Cerebellar cortex (tissue), 1 donor: ENCODE measurements at places on chromosomes 1 and 21.

- no peak for DNase-seq
Measured at GRCh38 chr1:223621312-223621734, 44.2 kb downstream of the CAPN8 start.

DNA sequence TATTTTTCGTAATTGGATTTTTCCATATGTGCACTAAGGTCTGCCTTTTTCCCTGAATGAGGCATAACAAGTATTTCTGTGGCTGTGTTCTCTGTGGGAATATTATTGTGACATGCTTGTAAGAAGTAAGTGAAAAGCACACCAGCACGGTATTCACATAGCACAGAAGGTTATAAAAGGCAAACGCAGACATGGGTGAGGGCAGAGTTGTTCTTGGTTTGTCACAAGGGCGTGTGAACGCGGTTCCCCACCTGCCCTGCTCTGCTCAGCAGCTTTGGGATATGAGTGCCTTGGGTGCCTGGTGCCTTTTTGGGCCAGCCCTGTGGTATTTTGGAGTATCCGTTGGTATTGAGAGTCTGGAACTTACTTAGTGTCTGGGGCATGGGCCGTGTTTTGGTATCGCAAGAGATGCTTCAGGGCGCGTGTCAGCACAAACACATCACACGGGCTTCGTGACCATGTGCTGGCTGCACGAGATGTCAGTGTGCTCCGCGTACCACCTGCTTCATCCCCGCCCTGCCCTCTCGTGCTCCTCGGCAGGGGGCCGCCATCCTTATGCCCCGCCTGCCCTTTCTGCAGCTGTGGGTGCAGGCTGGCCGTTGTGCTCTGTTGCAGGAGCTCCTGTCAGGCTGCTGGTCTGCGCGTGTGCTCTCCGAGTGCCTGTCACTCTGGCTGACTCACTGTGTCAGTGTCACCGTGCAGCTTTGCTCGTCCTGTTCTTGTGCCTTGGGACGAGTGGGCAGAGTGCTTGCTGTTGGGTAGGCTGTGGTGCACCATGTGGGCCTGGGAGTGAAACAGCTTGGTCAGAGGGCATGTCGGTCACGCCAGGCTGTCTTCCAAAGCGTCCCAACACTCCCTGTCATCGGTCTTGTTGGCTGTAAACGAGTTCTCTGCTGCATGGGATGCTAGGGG, 15.0 kb downstream of the SKI start:
- no peak for DNase-seq

DNA sequence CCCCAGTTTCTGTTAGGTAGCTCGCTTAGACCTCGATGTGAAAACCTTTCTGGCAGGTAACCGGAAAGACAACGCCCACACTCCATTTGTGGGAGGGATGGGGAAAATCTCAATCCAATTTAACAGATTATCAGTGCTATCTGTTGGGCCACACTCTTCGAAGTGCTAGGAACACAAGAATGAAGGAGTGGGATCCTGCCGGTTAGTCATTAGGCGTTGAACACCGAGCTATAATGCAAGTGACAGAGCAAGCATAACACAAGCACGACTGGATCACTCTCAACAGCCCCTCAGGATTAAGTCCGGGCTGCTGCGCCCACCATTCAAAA, 531 bp downstream of the SNIP1 start:
- DNase-seq = no peak

DNA sequence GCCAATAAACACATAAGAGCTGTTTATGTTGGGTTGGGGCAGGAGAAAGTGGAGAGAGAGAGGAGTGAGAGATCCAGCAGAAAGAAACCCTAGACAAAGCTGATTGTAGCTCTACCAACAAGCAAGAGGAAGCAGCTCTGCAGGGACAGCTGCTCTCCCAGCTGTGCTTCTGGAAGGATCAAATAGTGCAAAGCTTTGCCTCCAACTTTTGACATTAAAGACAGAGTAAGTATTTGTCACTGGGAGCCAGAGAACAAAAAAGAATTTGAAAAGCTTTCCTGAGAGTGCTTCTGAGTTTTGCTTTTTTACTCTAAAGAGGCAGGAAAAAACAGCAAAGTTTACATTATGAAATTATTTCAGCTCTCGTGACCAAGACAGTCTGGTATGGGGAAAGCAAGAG, 28.5 kb upstream of the C1orf198 start:
- DNase-seq = no peak

- DNase-seq = no peak
Measured at GRCh38 chr21:25341981-25342380, 265.3 kb downstream of the MRPL39 start.

GRCh38 chr1:59638231-59638711, 176.5 kb upstream of the HOOK1 start:
- DNase-seq = no peak

GRCh38 chr1:160885042-160885441, at the start of gene ITLN1:
Gene ITLN1, minus strand, starts transcription at chr1:160885180. Its CDS starts 303 bp downstream, at chr1:160884877.
- DNase-seq = no peak

DNA sequence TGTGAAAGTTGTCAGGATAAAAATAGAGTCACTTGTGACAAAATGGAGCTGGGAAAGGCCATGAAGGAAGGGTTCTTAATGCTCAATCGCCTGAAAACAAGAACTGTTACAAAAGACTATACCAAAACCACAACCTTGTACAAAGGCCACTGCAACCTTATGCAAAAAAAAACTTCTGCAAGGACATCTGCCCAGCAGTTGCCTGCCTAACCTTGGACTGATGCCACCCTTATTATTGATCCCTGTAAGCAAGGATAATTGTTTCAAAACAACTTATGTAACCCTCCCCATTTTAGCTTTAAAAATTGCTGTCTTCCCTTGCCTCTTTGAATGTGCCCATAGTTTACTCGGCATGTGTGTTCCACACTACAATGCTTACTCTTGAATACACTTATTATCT, 5.7 kb downstream of the ALG14 start:
- no peak for DNase-seq

- DNase-seq = no peak
Measured at GRCh38 chr1:175470078-175470477, 273.3 kb downstream of the TNR start.

DNA sequence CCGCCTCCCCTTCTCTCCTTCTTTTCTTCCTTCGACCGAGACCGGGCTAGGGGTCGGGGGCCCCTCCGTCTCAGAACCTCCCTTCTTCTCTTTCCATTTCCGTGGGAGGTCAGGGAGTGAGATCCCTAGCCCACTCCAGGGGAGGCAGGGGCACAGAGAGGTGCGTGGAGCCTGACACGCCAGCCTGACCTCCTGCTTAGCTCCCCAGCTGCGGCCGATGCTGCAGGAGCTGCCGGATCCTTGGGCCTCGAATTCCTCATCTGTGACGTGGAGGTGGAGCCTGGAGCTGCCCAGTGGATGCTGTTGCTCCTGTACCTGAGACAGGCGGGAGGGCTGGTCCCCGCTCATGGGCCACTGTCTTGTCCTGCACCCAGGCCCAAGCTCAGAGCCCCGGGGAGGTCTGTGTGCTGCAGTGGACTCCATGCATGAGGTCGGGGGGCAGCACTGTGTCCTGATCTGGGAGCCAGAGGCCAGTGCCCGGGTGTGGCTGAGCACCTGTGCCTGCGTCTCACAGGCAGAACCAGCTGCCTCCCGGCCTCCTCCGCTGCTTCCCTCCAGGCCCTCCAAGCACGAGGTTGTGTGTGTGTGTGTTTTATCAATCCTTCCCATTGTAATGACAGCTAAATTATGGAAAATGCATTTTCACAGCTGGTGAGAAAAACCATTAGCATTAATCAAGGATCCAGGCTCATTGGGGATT, 55.3 kb upstream of the TTC34 start:
- DNase-seq = no peak

- no peak for DNase-seq
Measured at GRCh38 chr1:47508702-47509431, 71.0 kb downstream of the FOXD2 start.

DNA sequence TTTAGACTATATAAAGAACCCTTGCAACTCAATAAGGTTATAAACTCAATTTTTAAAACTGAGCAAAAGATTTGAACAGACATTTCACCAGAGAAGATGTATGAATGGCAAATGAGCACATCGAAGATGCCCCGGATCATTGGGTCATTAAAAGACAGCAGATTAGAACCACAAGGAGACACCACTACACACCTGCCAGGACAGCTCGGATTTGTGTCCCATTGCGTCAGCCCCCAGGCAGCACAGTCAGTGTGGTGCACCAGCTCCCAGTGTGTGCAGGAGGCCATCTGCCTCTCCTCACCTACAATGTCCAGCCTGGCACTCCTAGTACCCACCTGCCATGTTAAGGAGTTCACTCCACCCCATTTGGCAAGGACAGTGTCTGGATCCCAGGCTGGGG, 61.1 kb upstream of the LRP8 start:
- no peak for DNase-seq

- DNase-seq = no peak
Measured at GRCh38 chr1:28965271-28965870, 51.0 kb downstream of the EPB41 start.

DNA sequence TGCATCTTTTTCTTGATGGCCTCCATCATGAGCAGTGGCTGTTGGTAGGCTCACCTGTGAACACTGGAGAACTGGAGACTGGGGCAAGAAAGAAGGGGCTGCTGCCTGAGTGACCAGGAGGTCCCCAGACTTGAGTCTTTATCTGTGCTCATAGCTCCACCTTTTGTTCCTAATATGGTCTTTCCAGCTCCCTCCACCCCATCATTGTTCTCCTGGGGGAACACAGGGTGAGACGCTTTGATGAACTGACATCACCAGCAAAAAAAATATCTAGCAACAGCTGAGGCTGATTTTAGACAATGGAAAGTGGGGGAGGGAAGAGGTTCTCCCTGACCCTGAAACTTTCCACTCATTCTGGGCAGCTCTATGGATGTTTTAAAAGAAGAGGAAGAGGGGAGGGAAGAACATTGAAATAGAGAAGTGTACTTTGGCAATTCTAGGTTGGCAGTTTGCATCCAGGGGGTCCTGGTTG, at the start of gene TPM3:
TPM3 (minus strand) TSS at position 111 of the 472 bp plus-strand sequence; CDS start at position 29, 82 bp downstream.
- no peak for DNase-seq

DNA sequence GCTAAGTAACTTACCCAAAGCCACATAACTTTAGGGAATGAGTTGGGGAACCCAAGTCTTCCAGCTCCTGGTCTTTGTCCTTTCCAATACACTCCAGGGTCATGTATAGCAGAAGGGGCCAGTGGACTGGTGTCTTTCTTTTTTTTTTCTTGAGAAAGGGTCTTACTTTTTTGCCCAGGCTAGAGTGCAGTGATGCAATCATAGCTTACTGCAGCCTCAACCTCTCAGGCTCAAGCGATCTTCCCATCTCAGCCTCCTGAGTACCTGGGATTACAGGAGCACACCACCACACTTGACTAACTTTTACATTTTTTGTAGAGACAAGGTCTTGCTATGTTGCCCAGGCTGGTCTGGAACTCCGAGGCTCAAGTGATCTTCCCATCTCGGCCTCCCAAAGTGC, 12.2 kb downstream of the NAV1 start:
- no peak for DNase-seq

DNA sequence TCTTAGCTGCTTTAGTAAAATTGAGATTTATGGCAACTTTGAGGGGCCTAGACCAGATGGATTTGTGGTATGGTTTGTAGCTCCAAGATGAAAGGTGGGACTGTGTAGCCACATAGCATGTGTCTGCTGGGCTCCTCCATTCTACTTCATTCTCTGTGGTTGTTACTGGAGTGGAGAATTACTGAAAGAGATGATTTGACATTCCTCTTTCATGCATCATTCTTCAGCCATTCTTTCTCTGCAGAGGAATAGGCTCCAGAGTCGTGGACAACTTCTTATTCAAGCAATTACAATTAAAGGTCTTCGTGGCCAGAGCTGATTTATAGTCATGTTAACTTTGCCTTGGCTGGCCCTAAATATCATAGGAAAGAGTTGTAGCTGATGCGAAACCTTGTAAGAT, 328.9 kb downstream of the PAPPA2 start:
- DNase-seq = no peak
